CMK (cell line): ENCODE measurements at places on chromosomes 3 and 15.
A peak's percentile ranks its signal among the peaks of the same experiment; 100 is the strongest.

- DNase-seq, result no peak
These were observed 1.8 kb downstream of the SLC6A6 start for GRCh38 chr3:14404186-14404585.

DNA sequence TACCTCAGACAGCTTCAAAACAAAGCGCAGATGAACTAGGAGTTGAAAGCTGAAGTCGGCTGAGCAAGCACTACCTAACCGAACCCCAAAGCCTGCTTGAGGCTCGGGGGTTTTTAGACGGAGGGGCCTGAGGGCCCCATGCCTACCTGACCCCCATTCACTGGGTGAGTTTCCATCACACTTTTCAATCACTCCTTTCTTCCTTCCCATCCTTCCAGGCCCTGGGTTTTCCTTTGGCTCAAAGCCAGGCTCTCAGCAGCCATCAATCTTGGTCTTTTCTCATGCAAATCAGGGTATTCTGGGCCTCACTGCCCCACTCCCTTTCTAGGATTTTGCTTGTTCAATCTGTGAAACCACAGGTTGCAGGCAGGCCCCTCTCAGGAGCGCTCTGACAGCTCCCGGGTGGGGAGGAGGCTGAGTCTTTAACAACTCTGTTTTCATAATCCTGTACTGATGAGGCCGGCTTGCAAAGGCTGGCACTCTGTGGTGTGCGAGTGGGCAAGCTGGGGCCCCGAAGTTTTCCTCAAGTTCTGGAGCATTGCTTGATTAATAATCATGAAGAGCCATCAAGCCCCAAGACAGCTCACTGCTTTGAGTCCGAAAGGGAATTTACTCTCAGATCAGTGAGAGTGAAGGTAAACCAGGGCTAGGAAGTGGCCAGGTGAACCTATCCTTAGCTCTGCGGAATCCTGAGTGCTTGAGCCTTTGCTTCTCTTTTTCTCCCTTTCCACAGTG lies 97.6 kb downstream of the FRMD4B start:
- no peak for DNase-seq

DNA sequence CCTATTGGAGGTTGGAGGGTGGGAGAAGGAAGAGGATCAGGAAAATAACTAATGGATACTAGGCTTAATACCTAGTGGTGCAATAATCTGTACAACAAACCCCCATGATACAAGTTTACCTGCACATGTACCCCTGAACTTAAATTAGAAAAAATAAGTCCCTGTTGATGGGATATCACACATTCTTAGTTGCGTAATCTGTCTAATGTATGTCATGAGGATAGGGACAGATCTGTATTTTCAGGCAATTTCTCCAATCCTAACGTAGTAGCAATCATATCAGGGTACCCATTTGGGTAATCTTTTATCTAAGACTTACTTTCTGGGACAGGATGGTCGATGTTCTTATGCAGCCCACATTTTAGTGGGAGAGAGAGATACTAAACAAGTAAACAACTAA lies 239.1 kb upstream of the AZI2 start:
- no peak for DNase-seq

DNA sequence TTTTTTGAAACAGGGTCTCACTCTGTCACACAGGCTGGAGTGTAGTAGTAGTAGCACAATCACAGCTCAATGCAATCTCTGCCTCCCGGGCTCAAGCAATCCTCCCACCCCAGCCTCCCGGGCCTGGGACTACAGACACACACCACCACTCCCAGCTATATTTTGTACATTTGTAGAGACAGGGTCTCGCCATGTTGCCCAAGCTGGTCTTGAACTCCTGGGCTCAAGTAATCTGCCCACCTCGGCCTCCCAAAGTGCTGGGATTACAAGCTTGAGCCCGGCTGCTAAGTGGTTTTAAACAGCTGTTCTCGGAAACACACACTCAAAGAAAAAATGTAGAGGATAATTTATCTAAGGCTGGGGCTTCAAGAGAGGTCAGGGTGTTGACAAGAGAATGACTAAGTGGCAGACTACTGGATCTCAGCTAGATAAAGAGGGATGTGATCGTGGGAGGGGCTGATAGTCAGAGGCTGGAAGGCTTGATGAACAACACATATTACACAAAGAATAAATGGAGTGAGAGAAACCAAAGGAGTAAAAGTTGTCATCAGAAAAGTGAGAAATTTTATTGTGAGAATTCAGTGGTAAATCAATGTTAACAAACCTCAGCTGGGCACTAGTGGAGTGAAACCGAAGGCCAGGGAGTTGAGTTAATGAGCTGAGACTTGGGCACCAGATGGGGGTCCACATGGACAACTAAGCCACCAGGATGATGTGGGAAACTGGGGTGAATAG lies 6.7 kb downstream of the CCR5AS start:
- DNase-seq, result no peak

DNA sequence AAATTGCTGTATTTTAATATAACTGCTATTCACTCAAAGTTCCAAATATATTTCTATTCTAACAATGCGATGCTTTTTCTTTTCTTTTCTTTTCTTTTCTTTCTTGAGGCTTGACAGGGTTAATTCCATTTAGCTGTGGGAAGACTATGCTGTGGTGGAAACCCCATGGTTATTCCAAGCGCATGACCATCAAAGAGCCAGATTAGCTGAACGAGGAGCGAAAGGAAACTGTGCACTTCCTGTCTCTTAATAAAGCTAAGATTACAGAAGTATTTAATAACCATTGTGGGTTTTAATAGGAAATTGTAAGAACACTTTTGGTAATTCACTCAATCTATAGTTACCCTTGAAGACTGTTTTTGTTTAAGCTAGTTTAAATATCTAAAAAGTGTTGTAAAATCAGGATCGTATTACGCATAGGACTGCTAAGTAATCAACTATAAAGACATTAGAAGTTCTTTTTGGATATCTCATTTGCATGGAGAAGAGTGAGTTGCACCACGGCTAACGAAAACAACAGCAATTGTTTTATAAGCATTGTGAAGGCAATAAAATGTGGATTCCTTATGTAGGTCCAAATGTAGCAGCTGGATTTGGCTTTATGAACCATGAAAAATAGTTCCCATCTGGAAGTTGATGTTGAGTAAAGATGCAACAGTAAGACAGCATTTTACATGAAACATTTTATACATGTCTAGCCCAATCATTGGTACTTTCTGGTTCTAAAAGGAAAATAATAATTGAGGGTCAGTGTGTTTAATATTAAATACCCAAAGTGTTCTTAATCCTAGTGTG lies 105.4 kb downstream of the ZIC1 start:
- DNase-seq, result no peak

DNA sequence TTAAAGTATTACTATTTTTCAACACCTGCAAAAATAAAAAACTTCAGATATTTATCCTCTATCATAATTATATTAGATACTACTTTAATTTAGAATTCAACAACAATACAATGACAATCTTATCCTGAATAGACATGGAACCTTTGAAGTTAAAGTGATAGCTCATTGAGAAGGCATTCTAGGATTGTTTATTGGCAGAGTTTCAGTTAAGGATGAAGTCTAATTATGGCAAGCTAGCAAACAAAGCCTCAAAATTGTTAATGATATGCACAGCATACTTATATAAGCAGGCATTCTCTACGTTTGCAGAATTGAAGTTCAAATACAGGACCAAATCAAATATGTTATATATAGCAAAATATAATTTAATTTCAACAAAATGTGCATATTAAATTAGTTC lies 91.2 kb upstream of the ABI3BP start:
- no peak for DNase-seq

GRCh38 chr3:103381296-103382079 lies 946.7 kb downstream of the ZPLD1 start:
- no peak for DNase-seq

GRCh38 chr3:113054552-113054951 lies 63.8 kb downstream of the GTPBP8 start:
- no peak for DNase-seq

GRCh38 chr3:45365060-45365459 lies 23.3 kb upstream of the LARS2 start:
- no peak for DNase-seq

GRCh38 chr3:106473576-106474475 lies 605.0 kb upstream of the CBLB start:
- no peak for DNase-seq

DNA sequence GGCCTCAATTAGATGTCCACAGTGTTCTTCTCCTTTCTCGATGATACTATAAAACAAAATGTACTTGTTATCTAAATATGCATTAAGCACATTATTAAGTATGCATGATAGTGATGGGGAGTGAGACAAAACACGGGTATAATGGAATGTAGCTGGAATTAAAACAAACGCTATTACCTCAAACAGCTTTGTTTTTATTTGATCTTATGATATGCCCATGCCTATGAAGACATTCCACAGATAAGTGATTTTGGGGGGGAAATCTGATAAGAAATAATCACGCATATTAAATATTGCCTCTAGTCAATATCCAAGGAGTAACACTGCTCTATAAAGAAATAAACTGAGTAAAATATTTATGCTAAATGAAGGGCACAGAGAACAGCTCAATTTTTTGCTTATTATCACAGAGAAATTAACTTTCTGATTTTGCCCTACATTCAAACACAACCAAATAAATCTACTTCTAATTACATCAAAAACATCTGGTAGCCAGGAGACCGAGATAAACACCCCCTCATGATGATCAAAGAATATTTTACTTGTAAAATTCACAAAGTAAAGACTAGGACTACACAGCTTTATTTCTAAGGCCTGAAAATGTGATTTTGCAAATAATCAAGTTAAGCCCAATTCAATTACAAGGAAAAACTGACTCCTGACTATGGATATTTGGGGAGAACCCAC lies 1.9 kb downstream of the COX17 start:
- no peak for DNase-seq

DNA sequence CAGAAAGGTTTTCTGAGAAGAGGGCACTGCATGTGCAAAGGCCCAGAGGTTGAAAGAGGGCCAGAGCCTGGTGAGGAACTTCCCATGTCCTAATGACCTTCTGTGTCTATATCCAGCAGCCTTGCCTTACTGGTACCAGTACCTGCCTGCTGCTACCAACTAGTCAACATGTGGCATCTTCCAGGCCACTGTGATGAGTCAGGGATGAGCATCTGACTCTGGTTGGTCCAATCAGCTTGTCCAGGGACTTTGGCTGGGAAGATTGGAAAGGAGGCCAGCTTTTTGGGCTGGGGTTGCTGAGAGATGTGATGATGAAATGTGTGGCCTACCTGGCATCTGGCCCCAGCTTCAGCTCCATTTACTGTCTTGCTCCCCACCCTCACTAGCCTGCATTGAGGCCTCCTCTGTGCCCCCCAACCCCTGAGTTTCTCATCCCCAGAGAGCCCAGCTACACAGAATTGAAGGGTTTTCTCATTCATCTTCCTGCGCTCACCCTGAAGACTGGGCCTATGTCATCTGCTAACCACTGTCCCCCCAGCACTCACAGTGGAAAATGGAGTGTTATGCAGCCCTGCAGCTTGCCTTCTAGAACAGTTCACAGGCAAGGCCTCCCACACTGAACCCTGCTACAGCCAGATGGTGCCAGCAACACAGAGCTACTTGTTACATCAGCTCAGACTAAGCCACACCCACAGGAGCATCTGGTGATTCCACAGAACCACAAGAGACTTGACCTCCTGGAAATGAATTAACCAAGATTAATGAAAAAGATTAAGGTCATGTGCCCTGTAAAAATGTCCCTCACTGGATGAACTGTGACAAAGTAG lies 1.3 kb upstream of the TWF2 start:
- peak; percentile 83 for DNase-seq

GRCh38 chr3:172607305-172608121 lies 84.3 kb upstream of the TNFSF10 start:
- DNase-seq, result no peak

- no peak for DNase-seq
These were observed 169.1 kb upstream of the NSMCE3 start for GRCh38 chr15:29438703-29439055.

GRCh38 chr3:140378571-140379340 lies 299.1 kb upstream of the TRIM42 start:
- DNase-seq, result no peak

GRCh38 chr15:65305776-65306175 lies 1.3 kb downstream of the RNU5B-1 start:
- no peak for DNase-seq

DNA sequence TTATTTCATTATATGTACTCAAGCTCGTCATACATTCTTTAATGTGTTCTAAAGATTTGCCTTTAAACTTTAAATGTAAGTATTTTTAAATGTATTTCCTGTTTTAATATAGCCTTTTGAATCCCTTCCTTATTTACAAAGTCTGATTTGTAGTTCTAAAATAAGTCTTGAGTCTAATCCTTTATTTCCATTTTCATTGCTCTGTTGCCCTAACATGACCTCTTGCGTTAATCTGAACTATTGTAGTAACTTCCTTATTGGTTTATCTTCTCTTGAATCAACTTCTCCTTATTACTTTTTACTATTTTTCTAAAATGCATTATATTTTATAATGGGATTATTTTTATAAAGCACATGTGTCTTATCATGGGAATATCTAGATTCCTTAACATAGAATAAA lies 24.0 kb downstream of the KNL1 start:
- no peak for DNase-seq

DNA sequence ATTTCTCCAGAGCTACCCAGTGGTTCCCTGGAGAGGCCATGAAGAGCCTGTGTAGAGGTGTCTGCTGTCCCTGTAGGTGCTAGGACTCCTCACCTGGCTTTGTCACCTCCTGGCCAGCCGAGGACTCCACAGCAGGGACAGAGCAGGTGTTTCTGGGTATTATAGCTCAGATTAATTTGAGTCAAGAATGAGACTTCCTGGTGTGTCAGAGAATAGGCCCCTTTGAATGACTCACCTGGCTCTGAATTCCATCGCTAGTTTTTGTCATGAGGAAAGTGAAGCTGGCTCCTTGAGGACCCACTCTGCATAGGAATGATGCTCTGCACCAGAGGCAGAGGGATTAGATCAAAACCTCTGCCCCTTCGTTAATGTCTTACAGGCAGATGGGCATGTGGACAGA lies 167.5 kb upstream of the TOPAZ1 start:
- no peak for DNase-seq

- no peak for DNase-seq
These were observed 26.1 kb upstream of the NECTIN3 start for GRCh38 chr3:111045564-111045963.

DNA sequence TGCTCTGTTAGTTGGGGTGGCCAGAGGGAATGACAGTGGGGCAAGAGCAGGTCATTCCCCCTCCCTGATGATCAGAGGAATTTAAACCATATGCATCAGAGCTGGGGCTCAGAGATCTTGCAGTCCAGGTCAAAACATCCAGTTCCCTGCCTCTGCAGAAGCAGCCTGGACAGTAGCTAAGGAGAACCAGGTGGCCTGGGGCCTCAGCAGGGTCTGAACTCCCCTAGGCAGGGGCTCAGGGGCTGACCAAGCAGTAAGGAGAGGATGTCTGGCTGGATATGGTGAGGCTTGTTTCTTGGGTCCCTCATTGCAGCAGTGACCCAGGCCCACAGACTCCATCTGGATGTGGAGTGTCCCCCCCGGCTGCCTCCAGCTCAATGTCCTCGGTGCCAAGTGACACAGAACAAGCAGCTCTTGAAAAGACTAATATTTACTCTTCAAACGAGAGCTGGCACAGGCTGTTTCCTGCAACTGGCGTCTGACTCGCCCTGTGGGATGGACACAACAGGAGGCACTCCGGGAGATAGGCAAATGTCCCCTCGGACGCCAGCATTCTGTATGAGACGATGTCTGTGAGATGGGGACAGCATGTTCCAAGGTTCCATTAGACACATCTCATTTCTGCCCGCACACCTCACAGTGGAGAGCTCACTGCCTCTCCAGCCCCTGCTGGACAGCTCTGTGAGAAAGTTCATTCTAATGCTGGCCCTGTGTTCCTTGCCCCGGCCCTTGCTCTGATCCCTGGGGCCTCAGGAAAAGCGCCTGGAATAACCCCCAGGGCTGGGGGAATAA lies 37.1 kb downstream of the SEC22C start:
- DNase-seq, result no peak
